Effector memory CD8-positive, alpha-beta T cell (primary cell): ENCODE measurements at places on chromosomes 6 and 20.

- no peak overlapping the region for H3K27ac ChIP-seq
- DNase-seq = no peak
- H3K27me3 ChIP-seq = no peaks in the 10 kb centered on the region
- H3K4me1 ChIP-seq = peaks cover 41% of the 10 kb centered on the region
These were observed 2.9 kb downstream of the PPIL1 start for GRCh38 chr6:36871686-36872085.

DNA sequence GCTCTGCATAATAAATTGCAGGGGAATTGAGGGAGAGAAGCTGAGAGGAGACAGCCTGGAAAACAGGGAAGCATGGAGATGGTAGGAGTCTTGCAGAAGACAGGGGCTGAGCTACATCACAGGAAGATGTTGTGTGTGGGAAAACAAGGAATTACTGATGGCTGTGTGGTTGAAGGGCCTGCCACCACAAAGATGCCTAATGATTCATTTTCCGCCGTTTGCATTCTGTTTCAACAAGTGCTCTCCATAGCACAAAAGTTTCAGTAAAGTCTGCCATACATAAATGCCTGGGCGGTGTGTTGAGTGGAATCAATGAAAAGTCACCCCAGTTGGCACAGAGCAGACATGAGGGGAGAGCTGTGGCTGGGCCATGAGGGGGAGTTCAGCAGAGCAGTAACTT lies 5.6 kb upstream of the KLHL31 start:
- no peak overlapping the region for H3K27ac ChIP-seq
- no peaks in the 10 kb centered on the region for H3K36me3 ChIP-seq

DNA sequence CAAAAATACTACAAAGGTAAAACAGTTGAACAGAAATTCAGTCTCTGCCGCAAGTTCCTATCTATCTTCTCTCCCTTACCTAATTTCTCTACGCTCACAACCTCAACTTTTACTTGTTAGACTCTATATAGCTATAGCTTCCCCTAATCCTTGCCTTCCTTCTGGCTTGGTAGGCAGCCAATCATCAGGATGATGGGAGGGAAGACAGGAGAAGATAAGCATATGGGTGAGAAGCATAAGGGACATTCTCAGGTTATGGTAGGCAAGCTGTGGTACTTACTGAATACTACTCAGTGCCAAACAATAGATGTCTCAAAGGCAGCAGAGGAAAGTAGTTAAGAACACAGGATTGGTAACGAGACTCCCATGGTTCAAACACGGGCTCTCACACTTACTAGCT lies 7.8 kb downstream of the CCNC start:
- H3K4me1 ChIP-seq = peaks cover 1% of the 10 kb centered on the region
- no peaks in the 10 kb centered on the region for H3K27me3 ChIP-seq
- no peak overlapping the region for H3K4me3 ChIP-seq
- peaks cover 52% of the 10 kb centered on the region for H3K36me3 ChIP-seq

- no peak overlapping the region for H3K27ac ChIP-seq
- peaks cover 2% of the 10 kb centered on the region for H3K36me3 ChIP-seq
- no peaks in the 10 kb centered on the region for H3K27me3 ChIP-seq
- H3K4me3 ChIP-seq = no peak overlapping the region
These were observed 5.8 kb downstream of the TTK start for GRCh38 chr6:80010288-80010687.

DNA sequence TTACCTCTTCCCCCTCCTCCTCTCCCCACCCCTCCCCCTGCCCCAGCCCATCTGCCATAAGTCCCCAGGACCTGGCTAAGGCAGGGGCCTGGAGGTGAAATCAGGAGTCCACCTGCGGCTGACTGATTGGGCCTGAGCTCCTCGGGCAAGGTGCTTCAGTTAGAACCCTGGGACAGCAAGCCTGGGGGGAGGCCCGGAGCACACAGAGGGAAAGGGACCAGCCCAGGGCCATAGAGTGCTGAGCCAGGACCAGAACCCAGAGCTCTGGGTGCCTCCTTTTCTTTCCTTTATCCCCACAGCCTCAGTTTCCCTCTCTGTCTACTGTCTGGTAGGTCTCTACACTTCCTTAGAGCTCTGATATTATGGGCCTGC lies 35.7 kb upstream of the VEGFA start:
- no peak for DNase-seq
- H3K36me3 ChIP-seq = no peaks in the 10 kb centered on the region
- H3K27ac ChIP-seq = peak overlapping the region; percentile 15
- H3K4me3 ChIP-seq = peak overlapping the region; percentile 36
- H3K4me1 ChIP-seq = peaks cover 20% of the 10 kb centered on the region
